ENCODE measurements at places on chromosomes 7 and 10. TPM values are rescaled to one million over a fixed set of nuclear protein-coding genes. Genes with fewer than 3 reads are reported as not detected.

The GRID2IP gene
- not detected for total RNA-seq

DNA sequence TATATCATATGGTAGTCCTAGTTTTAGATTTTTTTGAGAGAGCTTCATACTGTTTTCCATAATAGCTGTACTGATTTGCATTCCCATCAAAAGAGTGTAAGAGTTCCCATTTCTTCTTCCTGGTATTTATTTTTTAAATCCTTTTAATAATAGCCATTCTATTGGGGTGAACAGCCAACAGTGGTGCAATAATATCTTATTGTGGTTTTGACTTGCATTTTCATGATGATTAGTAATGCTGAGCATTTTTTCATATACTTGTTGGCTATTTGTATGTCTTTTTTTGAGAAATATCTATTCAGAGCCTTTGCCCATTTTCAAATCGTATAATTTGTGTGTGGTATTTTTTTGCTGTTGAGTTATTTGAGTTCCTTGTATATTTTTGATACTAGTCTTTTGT lies 167.4 kb downstream of the FZD1 start:
- peak; percentile 41 for DNase-seq

The SLC39A12 gene
- total RNA-seq, result not detected

The RBP4 gene
- total RNA-seq, result 0.17 TPM

DNA sequence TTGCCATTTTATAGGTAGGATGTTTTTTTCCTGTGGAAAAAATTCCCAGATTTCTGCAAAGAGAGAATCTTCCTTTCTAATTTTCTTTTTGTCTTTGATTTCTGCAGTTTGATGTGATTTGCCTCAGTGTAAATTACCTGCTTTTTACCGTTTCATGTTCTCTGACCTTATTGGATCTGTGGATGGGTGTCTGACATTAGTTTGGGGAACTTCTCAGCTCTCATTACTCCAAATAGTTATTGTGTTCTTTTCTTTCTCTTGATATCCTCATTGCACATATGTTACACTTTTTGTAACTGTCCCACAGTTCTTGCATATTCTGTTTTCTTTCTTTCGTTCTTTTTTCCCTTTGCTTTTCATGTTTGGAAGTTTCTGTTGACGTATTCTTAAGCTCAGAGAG lies 28.5 kb downstream of the NACAD start:
- DNase-seq, result no peak

- DNase-seq, result no peak
Observed at GRCh38 chr7:45446195-45446944, 127.8 kb upstream of the ADCY1 start.

DNA sequence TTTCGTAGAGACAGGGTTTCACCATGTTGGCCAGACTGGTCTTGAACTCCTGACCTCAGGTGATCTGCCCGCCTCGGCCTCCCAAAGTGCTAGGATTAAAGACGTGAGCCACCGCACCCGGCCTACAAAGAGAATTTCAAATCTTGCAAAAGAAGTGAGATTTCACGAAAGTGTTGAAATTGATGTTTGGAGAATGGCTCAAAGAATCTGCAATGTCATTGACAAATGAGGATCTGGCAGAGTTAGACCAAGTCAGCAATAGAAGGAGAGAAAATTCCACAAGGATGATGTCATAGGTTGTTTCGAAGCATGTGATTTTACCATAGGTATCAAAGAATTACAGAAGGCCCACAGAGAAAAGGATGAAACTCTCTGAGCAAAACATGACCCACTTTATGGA lies 71.7 kb downstream of the LYZL2 start:
- DNase-seq, result no peak

GRCh38 chr7:81234896-81235295 lies 316.0 kb upstream of the SEMA3C start:
- DNase-seq, result peak; percentile 50

GRCh38 chr10:110704070-110704469 lies 59.9 kb downstream of the RBM20 start:
- no peak for DNase-seq

DNA sequence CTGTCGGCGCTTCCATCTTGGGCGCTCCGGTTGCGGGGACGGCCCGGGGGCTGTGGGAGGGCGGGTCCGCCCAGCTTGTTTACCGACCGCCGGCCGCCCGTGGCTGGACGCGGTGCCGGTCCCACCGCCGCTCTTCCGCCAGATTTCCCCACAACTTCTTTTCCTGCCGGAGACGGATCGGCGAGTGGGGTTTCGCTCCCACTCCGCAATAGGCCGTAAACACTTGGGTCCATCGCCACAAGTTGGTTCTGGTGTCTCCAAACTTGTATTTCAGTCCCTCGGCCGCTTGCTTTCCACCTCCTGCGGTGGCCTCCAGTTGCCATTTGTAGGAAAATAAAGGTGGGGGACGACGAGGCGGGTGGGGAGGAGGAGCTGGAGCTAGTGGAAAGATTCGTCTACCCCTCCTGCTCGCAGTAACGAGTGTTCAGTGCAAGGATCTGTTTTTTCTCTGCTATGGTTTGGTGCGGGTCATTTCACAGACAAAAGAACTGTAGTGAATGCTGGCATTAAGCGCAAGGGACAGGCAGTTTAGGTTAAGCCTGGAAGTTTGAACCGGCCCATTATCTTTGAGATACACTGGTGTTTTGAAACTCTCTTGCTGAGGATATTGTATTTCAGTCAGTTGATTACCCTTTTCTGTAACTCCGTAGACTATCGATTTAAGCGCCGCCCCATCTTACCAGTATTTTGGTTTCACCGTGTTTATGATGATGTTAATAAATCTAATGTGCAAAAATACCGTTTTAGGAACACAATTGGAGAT lies 24.3 kb upstream of the ZRANB1 start:
- peak; percentile 40 for DNase-seq

The PRLHR gene
- not detected for total RNA-seq
